ENCODE measurements at places on chromosomes 7 and 10.

DNA sequence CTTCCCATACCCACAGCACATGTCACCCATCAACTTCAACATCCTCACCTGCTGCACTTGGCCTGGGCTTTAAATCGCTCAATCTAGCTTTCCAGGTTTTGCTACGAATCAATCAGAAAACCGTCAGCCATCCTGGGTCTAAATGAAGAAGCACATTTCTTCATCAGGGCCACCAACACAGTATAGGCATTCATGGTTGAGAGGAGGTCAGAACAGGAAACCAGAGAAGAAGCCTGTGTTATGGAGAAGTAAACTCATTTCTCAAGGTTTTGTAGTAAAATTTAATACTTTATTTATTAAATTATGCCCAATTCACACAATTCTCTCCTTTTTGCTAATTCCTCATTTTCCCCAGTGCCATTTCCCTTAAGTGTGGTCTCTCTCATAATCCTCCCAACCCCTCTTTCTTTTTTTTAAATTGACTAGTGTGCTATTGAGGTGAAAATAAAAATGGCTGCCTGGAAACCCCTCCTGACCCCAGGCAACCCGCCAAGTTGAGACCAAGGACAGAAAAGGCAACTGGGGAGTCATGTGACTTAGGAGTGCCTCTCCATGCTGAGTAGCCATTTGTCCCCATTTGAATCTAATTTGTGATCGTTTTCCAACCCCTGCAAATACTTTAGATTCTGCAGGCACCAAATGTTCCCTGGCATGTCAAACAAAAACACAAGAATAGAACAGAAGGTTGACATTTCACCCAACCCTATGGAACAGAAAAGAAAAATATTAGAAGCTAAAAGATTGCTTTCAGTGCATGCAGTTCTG is 181.1 kb upstream of the NAMPT start:
- no peak for DNase-seq

DNA sequence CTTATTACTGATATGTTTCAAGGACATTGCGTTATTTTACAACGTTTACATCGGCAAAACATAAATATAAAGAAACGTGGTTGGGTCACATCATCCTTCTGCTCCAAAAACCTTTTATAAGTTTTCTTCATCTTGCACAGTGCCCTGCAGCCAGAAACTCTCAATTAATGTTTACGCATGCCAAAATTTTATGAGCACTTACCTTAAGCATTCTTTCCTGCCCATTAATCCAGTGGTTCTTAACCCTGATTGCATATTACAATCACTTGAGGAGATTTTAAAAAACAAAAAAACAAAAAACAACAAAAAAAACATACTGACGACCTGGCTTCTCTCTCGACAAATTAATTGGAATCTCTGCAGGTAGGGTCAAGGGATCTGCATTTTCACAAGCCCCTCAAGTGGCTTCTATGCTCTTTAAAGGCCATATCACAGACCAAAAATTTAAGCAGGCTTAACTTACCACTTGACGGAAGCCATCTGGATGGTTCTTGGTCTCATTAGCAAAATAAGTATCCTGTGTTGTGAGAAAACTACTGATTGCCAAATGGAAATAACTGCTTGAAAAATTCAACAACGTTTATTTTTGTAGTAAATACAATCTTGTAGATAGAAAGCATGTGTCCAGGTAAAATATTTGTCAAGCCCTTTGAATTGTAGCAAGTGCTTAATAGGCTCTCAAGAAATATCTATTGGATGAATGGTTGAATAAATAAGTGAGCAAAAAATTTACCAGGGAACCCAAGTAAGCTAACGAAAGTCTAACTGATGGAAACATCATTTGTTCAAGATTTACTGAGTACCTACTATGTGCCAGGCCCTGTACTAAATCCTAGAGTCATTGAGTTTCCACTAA is 30.9 kb upstream of the SLC16A12 start:
- DNase-seq = no peak

GRCh38 chr7:30331338-30331737 is 46.9 kb downstream of the ZNRF2 start:
- no peak for DNase-seq

DNA sequence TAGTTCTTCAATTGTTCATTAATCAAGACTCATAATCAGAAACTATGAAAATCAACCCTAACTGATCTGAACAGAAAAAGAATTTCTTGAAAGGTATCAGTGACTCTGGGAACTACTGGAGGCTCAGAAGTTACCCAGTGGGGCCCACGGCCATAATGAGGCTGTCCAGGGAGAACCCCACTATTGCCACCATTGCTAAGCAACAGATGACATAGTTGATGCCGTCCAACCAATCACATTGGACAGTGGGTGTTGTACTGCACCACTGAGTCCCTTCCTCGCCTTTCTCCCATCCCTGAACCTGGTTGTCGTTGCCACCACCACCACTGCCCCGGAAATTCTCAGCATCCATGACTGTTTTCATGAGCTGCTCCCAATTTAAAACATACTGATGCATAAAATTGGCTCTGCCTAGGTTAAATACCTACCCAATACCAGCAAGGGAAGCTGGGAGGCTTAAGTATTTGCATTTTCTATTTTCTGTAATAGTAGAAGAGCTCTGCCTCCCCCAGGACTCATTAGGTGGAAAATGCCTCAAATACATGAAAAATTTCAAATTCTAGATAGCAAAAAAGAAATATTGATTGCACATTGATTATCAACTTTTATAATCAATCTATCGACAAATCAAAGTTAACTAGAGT is 26.7 kb upstream of the USP6NL start:
- DNase-seq = no peak

DNA sequence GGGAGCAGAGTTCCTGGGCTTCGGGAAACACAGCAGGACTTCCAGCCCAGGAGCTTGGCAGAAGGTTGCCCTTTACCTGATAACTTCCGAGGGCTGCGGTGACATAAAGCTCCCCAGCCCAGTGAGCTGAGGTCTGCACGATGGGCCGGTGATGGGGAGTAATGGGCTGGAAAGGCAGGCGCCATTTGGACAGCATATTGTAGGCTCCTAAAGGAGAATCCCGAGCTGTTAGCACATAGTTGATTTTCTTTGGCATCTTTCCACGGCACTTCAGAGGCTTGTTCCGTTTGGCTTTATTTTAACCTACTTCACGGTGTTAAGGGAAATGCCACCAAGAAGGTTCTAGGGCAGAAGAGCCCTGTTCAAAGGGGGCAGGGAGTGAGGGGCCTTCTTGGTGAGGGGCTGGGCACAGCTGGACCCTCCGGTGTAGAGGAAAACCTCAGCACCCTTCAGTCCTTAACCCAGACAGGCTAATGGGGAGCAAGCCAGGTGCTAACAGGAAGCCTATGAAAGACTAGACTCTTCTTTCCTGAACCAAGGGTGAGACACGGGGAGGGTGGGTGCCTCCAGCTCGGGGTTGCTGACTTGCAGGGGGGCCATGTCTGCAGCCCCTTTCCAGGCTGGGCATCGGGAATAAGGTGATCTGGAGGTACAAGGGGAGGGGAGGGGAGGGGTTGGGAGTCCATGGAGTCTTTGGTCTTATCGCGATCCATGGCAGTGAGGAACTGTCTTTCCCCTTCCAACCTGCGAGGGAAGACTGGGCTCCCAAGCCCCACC is 347.7 kb downstream of the GLRX3 start:
- no peak for DNase-seq

- DNase-seq = no peak
Observed at GRCh38 chr10:28530751-28531150, 2.2 kb upstream of the WAC start.

- no peak for DNase-seq
Observed at GRCh38 chr7:15475808-15476530, 85.8 kb downstream of the AGMO start.

- no peak for DNase-seq
Observed at GRCh38 chr7:105278973-105279687, 109.6 kb downstream of the SRPK2 start.

- DNase-seq = no peak
Observed at GRCh38 chr7:95209276-95209675, 115.1 kb downstream of the PON1 start.

GRCh38 chr7:137834552-137834951 is 12.2 kb downstream of the DGKI start:
- no peak for DNase-seq

DNA sequence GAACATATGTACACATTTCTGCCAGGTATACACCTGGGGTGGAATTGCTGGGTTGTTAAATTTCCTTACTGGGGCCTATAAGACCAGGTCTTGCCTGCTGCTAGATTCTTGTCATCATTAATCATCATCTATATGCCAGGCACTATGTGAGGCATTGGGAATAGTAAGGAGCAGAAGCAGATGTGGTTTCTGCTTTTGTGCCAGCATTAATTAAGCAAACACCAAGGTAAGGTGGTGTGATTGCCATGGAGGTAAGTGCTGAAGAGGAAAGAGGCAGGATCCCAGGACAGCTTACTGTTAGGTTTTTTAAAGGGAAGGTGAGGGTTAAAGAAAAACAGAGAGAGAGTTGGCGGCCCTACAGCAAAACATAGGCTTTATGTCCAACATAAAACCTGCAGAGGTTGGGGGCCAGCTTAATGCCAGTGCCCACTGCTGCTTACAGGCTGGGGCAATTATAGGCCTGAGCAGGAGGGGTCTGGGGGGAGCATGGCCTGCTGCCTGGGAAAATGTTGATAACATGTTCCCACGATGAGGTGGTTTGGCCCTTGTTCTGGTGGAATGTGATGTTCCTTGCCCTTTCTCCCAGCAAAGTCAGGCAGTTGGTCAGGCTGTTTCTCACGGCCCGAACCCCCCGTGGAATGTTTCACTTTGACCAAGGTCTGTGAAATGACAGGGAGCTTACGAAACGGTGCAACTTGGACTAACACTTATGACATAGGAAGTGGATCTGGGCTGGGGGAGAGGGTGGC is 93.9 kb downstream of the RBM20 start:
- DNase-seq = no peak

DNA sequence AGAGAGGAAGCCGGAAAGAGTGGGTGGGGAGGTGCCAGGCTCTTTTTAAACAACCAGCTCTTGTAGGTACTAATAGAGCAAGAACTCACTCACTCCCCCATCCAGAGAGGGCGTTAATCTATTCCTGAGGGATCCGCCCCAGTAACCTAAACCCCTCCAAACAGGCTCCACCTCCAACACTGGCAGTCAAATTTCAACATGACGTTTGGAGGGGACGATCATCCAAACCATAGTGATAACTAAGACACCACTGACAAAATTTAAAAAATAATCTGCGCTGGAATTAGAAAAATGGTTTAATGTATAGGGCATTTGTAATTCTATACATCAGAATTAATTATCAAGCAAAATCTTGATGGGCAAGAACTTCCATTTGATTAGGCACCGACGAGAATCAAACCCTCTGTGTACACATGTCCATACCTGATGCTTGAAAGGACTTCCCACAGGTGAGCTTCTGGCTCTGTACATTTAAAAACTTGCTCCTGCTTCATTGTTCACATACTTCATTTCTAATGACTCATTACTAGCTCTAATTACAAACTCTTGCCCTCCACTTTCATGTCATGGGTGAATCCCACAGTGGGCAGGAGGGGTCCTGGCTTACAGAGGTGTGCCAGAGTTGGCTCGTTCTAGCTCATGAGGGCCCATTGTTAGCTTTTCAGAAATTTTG is 20.6 kb upstream of the KDM7A start:
- no peak for DNase-seq

DNA sequence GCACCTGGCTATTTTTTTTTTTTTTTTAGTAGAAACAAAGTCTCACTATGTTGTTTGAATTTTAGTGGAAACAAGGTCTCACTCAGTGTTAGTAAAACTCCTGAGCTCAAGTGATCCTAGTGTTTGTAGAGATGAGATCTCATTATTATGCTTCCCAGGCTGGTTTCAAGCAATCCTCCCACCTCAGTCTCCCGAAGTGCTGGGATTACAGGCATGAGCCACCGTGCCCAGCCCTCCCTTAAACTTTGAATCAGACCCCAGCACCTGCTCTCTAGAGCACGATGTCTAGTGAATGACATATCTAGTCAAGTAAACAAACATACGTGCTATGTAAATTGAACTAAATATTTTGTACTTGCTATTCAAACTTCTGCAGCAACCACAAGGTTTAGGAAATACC is 105.6 kb upstream of the MYO3A start:
- no peak for DNase-seq

DNA sequence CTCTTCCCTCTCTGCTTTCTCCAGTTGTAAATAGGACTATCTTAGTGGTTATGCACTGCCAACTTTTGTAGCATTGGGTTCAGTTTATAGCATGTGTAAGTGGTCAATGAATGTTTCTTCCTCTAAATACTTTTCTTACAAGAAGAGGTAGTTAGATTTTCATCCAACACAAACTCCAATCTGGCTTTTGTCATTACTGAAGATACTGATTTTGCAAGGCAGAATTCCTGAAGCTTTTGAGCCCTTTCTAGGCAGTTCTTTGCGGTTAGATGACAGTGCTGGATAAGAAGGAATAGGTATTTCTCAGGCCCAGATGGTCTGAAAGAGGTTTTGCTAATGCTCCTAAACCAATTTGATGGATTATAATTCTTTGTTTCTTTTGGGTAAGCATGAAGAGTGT is 60.5 kb downstream of the BICC1 start:
- DNase-seq = no peak
